Activated gamma-delta T cell treated with anti-CD3 and anti-CD28 coated beads, Interleukin-2, amount 50 U/mL, for 16 hours (primary cell): ENCODE measurements at places on chromosomes 1 and 21.

GRCh38 chr1:115063228-115063901 is 25.9 kb downstream of the TSPAN2 start:
- no peak for DNase-seq

DNA sequence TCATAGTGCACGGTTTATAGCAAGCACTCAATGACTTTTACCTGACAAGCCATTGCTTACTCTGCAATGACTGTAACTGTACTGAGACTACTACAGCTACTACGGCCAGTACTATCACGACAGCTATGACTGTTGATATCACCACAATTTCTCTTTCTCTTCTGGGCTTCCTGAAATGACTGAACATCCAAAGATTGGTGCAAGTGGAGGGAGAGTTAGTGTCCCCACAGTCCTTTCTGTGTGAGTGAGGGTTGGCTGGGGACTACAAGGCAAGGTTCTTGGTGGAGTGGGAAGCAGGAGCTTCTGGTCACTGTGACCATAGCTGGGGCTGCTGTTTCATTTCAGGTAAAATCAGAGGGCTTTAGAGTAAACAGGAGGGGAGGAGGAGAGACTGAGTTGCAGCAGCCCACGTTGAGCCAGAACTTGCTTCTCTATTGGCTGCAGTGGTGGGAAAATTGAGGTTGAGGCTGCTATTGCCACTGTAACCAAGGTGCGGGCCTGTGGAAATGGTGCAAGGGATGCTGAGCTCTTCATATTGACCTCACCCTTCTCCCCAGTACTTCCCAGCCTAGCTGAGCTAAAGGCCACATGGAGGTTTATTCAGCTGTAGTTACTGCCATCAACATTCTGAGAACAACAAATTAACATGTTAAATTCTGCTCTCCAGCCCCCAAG is 14.1 kb upstream of the IL10 start:
- DNase-seq: no peak

DNA sequence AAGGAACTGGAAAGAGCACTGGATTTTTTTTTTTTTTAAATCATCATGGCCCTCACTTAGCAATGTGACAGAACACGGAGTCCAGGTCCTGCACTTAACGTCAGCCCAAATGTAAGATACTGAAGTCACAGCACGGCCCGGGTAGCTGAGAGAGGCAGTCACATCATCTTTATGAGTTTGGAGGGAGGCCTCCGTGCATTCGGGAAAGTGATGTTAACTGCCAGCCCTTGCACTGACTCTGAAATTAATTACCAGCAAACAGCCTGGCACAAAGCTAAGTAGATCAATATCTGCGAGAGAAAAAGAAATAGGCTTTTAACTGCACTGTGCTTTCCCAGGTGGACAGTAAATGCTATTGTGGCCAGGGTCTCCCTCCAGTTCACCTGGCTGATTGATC is 109.5 kb upstream of the ADAR start:
- DNase-seq: no peak

- DNase-seq: peak; percentile 9
These were observed at the start of gene PTGER3 for GRCh38 chr1:71047635-71048607. Gene PTGER3 (minus strand): TSS chr1:71047816. CDS start chr1:71047577, 239 bp downstream.

DNA sequence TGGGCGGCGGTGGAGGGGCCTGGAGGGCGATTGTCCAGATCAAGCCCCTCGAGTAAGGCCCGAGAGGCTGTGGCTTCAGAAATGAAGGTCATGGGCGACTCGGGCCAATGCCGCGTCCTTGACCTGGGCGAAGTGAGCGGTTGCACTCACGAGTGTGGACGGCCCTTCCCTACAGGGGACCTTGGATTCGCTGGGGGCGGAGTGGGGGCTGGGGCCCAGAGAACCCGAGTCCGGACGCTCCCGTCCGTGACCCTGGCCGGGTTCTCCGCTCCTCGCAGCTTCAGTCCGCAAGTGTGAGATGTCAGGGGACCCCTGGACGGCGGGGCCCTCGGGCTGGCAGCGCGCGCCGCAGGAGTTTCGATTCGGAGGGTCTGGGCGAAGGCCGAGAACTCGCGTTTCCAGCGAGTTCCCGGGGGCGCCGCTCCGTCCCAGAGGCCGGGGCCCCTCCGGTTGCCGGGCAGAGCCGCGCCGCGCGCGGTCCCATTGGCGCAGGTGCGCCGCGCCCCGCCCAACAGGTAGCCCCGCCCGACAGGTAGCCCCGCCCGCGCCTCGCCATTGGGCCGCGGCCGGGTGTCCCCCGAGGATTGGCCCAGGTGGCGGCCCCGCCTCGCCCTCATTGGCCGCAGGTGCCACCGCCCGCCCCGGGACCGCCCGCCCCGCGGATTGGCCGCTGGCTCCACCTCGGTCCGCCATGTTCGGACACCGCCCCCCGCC is at the start of gene PRKCZ:
PRKCZ (plus strand) TSS at position 694 of the 714 bp plus-strand sequence. CDS start 220 bp downstream, outside the sequence.
- DNase-seq: peak; percentile 93

GRCh38 chr1:41333146-41333784 is 28.0 kb upstream of the FOXO6 start:
- no peak for DNase-seq

DNA sequence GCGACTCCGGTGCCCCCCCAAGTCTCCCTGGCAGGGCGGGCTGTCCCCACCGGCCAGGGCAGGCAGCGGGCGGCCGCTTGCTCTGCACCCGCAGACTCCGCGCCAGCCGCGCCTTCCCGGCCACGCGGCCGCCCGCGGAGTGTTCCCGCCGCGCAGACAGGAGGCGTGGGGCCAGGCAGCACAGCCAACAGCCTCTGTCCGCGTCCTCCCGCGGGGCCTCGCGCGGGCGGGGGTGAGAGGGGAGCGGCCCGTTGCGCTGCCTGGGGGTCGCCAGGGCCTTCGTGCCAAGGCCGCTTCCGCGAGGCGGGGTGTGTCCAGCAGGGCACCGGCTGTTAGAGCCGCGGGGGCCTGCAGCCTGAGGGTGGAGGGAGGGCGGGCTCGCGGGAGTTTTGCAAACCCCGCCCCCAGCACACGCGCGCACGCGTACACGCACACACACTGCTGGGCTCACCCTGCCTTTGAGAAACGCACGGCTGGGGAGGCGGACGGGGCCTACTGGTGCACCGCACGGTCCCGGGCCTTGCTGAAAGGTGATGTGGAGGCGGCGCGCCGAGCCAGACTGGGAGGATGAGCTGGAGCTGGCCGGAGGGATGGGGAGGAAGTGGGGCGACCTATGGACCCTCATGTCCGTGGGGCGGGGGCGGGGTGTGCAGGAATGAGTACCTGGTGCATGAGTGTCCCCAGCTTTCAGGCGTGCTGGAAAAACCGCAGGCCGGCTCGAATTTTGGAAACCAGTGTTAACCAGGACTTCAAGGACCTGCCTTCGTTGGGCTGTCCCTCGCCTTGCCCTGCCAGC is 41.5 kb downstream of the KIAA1614 start:
- peak; percentile 38 for DNase-seq

DNA sequence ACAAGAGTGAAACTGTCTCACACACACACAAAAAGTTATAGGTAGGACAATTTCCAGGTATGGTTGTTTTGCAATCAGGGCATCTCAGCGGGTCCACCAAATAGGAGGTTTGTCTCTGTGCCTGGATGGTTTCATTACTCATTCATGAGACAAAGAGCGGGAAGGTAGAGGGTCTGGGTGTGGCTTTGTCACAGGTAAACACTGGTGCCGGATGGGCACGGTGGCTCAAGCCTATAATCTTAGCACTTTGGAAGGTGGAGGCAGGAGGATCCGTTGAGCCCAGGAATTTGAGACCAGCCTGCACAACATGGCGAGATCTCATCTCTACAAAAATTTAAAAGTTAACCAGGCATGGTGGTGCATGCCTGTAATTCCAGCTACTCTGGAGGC is 16.3 kb upstream of the ERVH48-1 start:
- DNase-seq: no peak

- no peak for DNase-seq
These were observed 25.1 kb downstream of the GRHL3 start for GRCh38 chr1:24344090-24344742.

DNA sequence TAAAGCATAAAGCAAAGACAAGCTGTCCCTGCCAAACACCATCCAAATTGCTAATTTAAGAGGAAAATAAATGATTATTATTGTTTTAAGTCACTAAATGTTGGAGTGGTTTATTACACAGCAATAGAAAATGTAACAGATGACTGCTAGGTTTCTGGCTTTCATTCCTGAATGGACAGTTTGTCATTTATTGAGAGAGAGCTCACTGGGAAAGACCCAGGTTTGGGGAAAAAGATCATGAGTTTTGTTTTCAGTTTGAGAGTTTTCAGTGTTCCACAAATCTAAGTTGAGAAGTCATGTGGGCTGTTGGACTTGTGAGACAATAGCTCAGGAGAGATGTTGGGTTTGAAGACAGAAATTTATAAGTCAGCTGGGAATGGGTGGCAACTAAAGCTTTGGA is 5.4 kb downstream of the GPA33 start:
- no peak for DNase-seq
